WTC11 (cell line): ENCODE measurements at places on chromosomes 6 and 20. TPM values are rescaled to one million over a fixed set of nuclear protein-coding genes. Genes with fewer than 3 reads are reported as not detected.
A peak's percentile ranks its signal among the peaks of the same experiment; 100 is the strongest.

Gene CLPSL2
- 2.8 to 6.2 TPM (median 3.4 TPM) in 3 replicates for total RNA-seq

Gene HCRTR2
- total RNA-seq = not detected in 3 replicates

Gene VWA7
- 1.2 to 1.8 TPM (median 1.4 TPM) in 3 replicates for total RNA-seq

GRCh38 chr20:1108437-1108920 lies 9.9 kb upstream of the PSMF1 start:
- DNase-seq = peak; percentile 75

Gene ZNF831
- total RNA-seq = 0.02 to 0.04 TPM in 2 of 3 replicates, not detected in the other

GRCh38 chr6:29916741-29917140 lies 25.6 kb upstream of the HLA-A start:
- no peak for DNase-seq

Gene TCF15
- total RNA-seq = 3.8 to 5.8 TPM (median 4.6 TPM) in 3 replicates

GRCh38 chr6:134619077-134619476 lies 301.2 kb upstream of the SGK1 start:
- no peak for DNase-seq

Gene GNMT
- 1.6 to 2.7 TPM (median 2.0 TPM) in 3 replicates for total RNA-seq

Gene XKR7
- total RNA-seq = 2.3 to 2.6 TPM (median 2.5 TPM) in 3 replicates

- DNase-seq = no peak
These were observed 12.6 kb upstream of the PIGU start for GRCh38 chr20:34689486-34689885.

DNA sequence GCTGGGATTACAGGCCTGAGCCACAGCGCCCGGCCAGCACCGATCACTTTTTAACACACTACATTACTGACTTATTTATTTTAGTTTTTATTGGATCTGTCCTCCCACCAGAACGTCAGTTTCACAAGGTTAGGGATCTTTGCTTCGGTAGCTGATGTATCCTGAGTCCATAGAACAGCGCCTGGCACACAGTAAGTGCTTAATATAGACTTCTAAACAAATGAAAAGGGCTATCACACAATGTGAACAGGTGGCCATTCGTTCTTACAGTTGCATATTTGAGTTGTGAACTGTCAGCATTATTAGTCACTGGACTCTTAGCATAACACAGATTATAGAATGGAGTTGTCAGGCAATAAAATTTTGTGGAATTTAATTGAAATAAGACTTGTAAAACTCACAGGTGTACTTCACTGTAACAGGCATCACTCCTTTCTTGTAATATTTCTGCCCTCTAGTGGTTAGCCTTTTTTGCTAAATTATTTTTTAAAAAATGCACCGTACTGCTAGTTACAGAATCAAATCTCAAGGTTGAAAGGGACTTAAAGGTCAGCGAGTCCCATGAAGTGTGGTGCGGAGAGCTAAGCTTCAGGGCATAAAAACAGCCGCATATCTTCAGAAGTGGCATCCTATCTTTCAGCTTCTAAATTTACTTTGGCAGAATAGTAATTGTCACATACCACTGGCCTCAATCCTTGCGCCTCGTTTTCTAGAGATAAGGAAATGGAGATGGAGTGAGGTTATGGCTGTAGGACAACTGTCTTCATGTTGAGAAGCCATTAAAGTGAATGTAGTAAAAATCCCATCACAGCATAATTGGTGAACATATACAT lies 3.4 kb upstream of the TBC1D7 start:
- no peak for DNase-seq

- DNase-seq = no peak
These were observed 148.4 kb upstream of the EYA4 start for GRCh38 chr6:133092771-133093170.

- no peak for DNase-seq
These were observed 11.8 kb upstream of the FOXC1 start for GRCh38 chr6:1597924-1598323.

Gene ZNF311
- total RNA-seq = 2.0 to 3.7 TPM (median 3.4 TPM) in 3 replicates

GRCh38 chr6:109187399-109188114 lies 92.2 kb downstream of the CEP57L1 start:
- DNase-seq = peak; percentile 70

- no peak for DNase-seq
These were observed 11.7 kb upstream of the SIRPG start for GRCh38 chr20:1669304-1669703.

DNA sequence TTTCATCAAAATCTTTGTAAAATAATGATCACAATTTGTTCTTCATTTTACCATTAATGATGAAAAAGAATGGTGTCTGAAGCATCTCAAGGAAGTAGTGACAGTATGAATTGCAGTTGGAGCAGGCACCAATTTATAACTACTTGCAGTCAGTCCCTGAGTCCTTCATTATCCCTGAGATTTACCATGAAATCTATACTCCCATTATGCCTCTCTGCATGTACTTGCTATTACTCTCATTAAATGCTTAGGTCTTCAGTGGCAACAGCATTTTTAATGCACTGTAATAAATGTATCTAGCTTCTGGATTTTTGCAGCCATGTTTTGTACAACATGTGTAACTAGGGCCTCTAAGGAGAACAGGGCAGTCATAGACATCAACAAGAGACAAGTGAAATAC lies 708.8 kb downstream of the EYS start:
- DNase-seq = no peak

- DNase-seq = no peak
These were observed 5.9 kb upstream of the MRS2 start for GRCh38 chr6:24396824-24397223.

DNA sequence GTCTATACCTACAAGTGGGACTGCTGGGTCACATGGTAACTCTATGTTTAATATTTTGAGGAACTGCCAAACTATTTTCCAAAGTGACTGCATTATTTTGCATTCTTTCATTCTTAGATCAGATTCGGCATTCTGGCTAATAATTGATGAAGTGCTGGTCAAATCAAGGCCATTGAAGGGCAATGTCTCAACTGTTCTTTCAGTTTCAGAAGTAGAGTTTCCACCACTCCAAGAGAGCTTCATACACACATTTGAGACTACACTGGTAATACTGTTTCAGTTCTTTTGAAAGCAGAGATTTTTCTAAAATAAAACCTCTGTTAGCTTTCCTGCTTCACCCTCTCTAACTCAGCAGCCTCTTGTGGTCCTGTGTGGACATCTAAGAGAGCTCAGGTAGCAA lies 154.5 kb downstream of the CFAP61 start:
- no peak for DNase-seq

Gene ANKRD6
- total RNA-seq = 10.9 to 13.9 TPM (median 12.6 TPM) in 3 replicates

DNA sequence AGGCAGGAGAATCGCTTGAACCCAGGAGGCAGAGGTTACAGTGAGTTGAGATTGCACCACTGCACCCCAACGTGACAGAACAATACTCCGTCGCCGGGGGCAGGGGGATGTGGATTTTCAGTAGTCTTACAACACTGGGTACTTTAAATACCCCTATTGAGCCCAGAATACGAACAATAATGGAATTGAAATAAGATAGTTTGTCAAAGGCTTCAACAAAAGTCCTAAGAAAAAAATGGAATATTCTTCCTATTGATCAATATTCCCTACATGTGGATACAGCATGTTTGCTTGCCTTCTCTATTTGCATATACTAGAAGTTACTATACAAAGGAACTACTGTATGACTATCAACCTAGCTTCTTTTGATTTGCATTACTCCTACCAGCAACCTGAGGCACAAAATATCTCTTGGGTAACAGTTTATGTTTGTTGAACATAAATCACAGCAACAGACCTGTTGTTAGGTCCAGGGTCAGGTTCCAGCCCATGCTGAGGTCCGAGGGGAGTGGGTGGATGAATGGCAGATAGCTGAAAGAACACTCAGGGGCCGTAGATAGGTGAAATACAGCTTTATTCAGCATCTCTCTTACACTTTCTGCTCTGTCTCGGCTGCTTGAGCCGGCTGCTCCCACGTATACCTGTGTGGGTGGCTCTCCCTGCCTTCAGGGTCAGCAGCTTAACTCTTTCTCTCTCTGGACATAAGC lies 23.8 kb downstream of the MAN1A1 start:
- DNase-seq = no peak

GRCh38 chr6:79922018-79922417 lies 25.3 kb downstream of the ELOVL4 start:
- no peak for DNase-seq
